NCI-H748 treated with DMSO at 0.1 percent for 48 hours (cell line): ENCODE measurements at places on chromosomes 2 and 18.

- DNase-seq: no peak
These were observed 271.0 kb upstream of the KCNJ3 start for GRCh38 chr2:154427453-154427852.

DNA sequence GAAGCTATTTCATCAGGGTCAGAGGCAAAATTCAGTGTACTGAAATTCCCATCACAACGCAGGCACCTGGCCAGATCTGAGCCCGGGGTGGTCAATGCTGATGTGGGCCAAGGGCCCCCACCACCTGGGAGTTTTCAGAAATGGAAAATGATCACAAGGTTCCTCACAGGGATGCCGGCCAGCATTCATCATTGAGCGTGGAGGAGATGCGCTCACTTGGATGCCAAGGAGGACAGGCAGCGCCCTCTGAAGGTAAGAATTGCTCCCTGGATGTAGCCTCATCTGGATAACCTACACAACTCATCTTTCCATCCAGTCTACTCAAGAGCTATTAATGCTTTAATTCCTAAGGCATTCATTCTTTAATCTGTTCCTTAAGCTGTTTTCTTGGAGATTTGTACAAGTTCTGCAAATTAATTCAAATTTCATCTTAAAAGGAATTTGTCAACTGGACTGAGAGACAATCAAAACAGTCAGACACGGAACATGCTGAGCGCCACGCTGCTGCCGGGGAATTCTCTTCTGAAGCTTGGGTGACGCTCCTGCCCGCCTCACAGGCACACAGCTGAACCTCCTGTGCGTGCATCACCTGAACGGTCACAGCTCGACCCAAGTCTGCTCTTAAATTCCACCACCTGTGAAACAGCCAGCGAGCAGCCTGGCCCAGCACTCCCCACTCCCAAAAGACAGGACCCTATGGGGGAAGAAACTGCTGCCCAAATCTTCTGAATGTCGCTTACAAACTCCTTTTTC, 206.7 kb downstream of the HDAC4 start:
- DNase-seq: no peak

- no peak for DNase-seq
These were observed 62.9 kb downstream of the AQP4 start for GRCh38 chr18:26802330-26803200.

GRCh38 chr2:23519334-23519651, 134.3 kb downstream of the KLHL29 start:
- no peak for DNase-seq

DNA sequence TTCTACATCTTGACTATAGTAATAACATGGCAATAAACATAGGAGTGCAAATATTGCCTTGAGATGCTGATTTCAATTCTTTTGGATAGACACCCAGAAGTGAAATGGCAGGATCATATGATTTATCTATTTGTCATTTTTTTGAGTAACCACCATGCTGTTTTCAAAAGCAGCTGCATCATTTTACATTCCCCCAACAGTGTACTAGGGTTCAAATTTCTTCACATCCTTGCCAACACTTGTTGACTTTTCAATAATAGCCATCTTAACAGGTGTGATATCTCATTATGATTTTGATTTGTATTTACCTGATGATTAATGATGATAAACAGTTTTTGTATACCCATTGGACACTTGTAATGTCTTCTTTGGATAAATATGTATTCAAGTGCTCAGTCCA, 90.8 kb downstream of the STRADB start:
- DNase-seq: no peak

- no peak for DNase-seq
These were observed 189.2 kb downstream of the UXS1 start for GRCh38 chr2:106004851-106005250.

- DNase-seq: no peak
These were observed 34.9 kb downstream of the EMX1 start for GRCh38 chr2:72952110-72952823.

- DNase-seq: no peak
These were observed 1.9 kb downstream of the NDUFV2 start for GRCh38 chr18:9104244-9104901.

GRCh38 chr2:64670047-64670446, 16.3 kb upstream of the SERTAD2 start:
- DNase-seq: no peak

GRCh38 chr2:94984964-94985575, 40.4 kb upstream of the MAL start:
- DNase-seq: no peak

GRCh38 chr18:69996951-69997798, 49.5 kb upstream of the CD226 start:
- no peak for DNase-seq

DNA sequence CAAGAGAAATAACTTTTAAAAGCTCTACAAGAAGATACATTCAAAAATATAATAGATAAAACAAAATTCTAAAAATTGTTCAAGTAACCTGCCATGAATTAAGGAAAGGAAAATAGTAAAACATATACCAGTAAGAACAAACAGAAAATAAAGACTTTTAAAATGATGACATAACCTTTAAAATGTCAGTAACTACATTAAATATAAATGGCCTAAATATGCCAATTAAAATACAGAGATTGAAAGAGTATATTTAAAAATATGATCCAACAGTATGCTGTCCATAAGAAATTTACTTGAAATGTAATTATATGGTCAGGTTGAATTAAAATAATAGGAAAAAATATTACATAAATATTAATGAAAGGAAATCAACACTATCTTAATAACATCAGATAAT, 911.7 kb upstream of the POU3F3 start:
- DNase-seq: no peak

- no peak for DNase-seq
These were observed 139.3 kb upstream of the CTDP1 start for GRCh38 chr18:79540161-79540903.

GRCh38 chr18:78596794-78597345, 382.7 kb upstream of the SALL3 start:
- no peak for DNase-seq

DNA sequence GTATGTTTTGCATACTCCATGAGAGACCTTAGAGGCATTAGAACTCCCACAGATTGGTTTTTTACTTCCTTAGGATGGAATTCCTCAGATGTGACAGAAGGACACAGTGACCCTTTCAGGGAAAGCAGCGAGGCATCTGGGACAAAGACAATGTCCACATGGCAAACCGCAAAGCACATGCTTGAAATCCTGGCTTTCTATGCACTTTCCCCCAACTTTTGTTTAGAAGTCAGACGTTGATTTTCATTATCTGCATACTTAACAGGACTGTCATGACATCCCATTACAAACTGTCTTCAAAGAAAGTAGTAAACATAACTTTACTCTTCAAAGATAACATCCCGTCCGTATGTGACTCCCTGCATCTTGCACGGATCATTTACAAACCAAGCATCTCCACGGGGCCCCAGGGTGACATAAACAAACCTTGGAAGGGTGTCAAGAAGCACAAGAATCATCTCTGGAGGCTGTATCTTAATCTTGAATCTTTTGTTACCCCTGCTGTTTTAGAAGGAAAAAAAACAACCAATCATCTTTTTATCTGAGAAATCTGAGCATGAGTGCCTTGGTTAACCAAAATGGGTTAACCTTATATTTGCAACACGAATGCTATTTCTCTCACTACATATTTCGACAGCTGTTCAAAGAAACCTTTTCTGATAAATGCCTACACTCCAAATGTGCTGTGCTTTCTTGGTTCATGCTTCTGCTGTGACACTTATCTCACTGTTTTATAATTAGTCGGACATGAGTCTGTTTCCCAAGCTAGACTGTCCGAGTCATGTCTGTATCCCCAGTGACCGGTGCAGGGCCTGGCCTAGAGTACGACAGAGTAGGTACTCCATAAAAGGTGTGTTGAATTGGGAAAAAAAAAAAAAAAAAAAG, 90.8 kb downstream of the CCBE1 start:
- no peak for DNase-seq
